A549 treated with ZK216348 at 1 μM for 4 hours (cell line): ENCODE measurements at places on chromosomes 11 and 22. TPM values are rescaled to one million over a fixed set of nuclear protein-coding genes. Genes with fewer than 3 reads are reported as not detected.

The BLID gene
- total RNA-seq, result not detected in 5 replicates

The CARD18 gene
- not detected in 5 replicates for total RNA-seq

The ANO1 gene
- 1.4 to 3.0 TPM (median 1.7 TPM) in 5 replicates for total RNA-seq

The SLC22A6 gene
- not detected in 5 replicates for total RNA-seq

The C22orf15 gene
- not detected in 5 replicates for total RNA-seq

The TSPAN32 gene
- total RNA-seq, result not detected in 5 replicates

The CEND1 gene
- total RNA-seq, result 2.1 to 2.6 TPM (median 2.4 TPM) in 5 replicates

The APOBEC3H gene
- 0.20 to 1.2 TPM (median 0.49 TPM) in 3 of 5 replicates, not detected in the others for total RNA-seq

The PGA5 gene
- total RNA-seq, result not detected in 5 replicates

The RBMXL2 gene
- not detected in 5 replicates for total RNA-seq

The SHISAL1 gene
- 4.0 to 5.6 TPM (median 4.9 TPM) in 5 replicates for total RNA-seq

The RTN4RL2 gene
- 40.5 to 105 TPM (median 92.6 TPM) in 5 replicates for total RNA-seq

The SLC22A8 gene
- not detected in 5 replicates for total RNA-seq

The ASCL2 gene
- total RNA-seq, result not detected in 5 replicates

The RAB36 gene
- total RNA-seq, result 5.1 to 8.4 TPM (median 7.1 TPM) in 5 replicates

The TMEM191B gene
- total RNA-seq, result 0.60 to 2.6 TPM (median 1.0 TPM) in 4 of 5 replicates, not detected in the other

The HOATZ gene
- total RNA-seq, result not detected in 5 replicates

The CYB5R2 gene
- total RNA-seq, result 3.1 to 6.6 TPM (median 3.8 TPM) in 5 replicates

The MN1 gene
- total RNA-seq, result 2.0 to 4.1 TPM (median 3.0 TPM) in 5 replicates

The PLA2G3 gene
- not detected in 5 replicates for total RNA-seq

The MRGPRX4 gene
- not detected in 5 replicates for total RNA-seq

The ANAPC15 gene
- total RNA-seq, result 85.1 to 94.2 TPM (median 88.9 TPM) in 5 replicates

The CRYBA4 gene
- not detected in 5 replicates for total RNA-seq

The ZNRD2 gene
- total RNA-seq, result 60.7 to 80.8 TPM (median 71.8 TPM) in 5 replicates

The OR4A16 gene
- not detected in 5 replicates for total RNA-seq

The MUC2 gene
- total RNA-seq, result 0.26 to 0.59 TPM (median 0.36 TPM) in 5 replicates

The RIC3 gene
- 1.8 to 3.7 TPM (median 2.9 TPM) in 5 replicates for total RNA-seq

The FOLR2 gene
- not detected in 5 replicates for total RNA-seq

The AGBL2 gene
- 0.81 to 2.4 TPM (median 1.7 TPM) in 5 replicates for total RNA-seq

The ALKBH3 gene
- 23.9 to 30.4 TPM (median 26.6 TPM) in 5 replicates for total RNA-seq

The MAPK8IP2 gene
- 1.9 to 4.8 TPM (median 4.1 TPM) in 5 replicates for total RNA-seq
